CD4-positive, alpha-beta T cell treated with Interleukin-2 at 100 ng/mL for 4 hours (primary cell): ENCODE measurements at places on chromosomes 6 and 20.

DNA sequence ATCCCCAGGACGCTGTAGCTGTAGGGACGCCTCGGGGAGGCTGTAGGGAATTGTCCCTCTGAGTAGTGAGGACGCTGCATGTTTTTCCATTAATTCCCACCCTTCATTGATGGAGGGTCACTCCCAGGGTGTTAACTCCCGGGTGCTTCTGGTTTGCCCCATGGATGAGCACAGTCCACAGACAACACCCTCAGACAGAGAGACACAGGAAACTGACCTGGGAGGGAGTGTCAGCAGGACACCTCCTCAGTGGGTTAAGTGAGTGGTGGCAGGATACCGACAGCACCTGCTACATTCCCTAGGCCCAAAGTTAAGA, 53.5 kb downstream of the LINC00237 start:
- DNase-seq = no peak

GRCh38 chr6:105949869-105950268, 136.3 kb upstream of the PRDM1 start:
- DNase-seq = no peak

GRCh38 chr20:52179331-52180179, 12.0 kb downstream of the ZFP64 start:
- DNase-seq = no peak

- DNase-seq = no peak
These were observed 26.4 kb downstream of the ZFAND3 start for GRCh38 chr6:37845930-37846329.

DNA sequence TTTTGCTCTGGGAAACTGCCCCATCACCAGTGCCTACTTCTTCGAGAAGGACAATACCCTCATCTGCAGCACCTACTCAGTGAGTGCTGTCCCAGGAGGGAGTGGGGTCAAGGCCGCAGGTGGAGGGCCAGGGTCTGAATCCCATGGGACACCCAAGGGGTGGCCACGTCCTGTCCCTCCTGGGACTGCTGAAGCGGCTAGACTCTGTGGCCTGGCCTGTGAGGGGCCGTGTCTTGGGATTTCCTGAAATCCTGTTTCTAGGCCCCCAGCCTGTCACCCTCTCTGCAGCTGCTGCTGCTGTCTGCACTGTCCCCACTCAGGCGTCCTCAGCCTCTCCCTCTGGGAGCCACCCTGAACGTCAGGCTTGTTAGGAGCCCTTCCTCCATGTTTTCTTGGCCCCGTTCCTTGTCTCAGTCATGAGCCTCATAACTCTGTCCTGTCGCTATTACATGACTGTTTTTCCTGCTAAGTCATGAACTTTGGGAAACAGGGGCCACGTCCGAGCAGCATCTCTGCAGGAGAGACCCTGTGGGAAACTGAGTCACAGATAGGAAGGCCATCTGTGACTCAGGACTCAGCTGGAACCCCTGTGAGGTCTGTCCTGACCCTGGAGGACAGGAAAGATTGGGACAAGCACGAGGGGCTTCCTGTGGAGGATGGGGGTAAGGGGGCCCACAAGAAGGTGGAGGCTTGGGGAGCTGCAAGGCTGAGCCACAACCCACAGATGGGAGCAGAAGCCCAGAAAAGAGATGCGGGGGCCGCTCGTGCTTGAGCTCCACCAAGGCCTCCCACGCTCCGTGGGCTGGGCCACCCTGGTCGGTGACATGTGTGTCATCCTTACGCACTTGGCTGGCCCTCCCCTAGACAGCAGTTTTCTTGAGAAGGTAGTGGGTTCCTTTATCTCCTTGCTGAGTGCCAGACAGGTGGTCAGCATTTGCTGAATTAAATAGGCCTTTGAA, 49.9 kb downstream of the EFCAB8 start:
- DNase-seq = no peak

GRCh38 chr6:21138336-21139069, 455.0 kb upstream of the SOX4 start:
- no peak for DNase-seq

DNA sequence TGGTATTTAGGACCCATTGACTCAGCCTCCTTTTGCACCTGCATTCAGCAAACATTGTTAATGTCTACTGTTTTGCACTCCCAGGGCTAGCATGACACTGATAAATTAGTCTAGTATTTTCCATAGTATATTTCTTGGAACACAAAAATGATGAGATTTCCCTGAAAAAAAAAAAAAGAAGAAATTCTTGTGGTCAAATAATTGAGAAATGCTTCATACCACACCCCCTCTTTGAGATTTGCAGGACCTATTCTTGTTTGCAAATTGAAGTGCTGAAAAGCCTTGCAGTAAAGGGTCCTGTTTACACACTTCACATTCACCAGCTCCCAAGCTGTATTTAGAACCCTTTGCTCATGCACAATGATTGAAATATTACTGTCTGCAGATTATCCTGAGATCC, 36.3 kb upstream of the CLIC5 start:
- DNase-seq = no peak

DNA sequence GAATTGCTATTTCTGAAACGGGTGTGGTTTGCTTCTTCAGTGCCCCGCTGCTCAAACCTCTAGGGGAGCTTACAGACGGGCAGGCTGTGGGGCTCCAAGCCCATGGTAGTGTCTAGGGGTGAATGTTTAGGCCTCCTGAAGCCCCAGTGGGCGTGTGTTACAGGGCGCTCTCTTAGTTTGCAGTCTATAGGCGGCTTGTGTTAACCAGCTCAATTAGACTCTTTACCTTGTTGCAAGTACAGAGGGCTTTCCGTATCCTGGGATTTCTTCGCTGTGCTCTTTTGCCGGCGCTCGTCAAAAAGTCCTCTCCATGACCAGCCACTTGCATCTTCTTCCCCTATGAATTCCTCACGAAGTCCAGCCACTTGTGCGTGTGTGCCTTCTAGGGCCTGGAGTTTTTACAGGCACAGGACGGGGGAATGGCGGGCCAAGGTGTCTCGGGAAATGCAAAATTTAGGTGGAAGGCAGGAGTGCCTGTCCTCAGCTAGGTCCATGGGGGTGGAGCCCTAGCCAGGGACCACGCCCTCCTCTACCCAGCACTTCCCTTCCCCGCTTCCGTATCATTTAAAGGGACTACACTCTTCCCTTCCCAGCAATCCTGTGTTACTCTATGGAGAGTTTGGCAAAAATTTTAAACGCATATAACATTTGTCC, 94.5 kb downstream of the HTR1B start:
- DNase-seq = no peak

DNA sequence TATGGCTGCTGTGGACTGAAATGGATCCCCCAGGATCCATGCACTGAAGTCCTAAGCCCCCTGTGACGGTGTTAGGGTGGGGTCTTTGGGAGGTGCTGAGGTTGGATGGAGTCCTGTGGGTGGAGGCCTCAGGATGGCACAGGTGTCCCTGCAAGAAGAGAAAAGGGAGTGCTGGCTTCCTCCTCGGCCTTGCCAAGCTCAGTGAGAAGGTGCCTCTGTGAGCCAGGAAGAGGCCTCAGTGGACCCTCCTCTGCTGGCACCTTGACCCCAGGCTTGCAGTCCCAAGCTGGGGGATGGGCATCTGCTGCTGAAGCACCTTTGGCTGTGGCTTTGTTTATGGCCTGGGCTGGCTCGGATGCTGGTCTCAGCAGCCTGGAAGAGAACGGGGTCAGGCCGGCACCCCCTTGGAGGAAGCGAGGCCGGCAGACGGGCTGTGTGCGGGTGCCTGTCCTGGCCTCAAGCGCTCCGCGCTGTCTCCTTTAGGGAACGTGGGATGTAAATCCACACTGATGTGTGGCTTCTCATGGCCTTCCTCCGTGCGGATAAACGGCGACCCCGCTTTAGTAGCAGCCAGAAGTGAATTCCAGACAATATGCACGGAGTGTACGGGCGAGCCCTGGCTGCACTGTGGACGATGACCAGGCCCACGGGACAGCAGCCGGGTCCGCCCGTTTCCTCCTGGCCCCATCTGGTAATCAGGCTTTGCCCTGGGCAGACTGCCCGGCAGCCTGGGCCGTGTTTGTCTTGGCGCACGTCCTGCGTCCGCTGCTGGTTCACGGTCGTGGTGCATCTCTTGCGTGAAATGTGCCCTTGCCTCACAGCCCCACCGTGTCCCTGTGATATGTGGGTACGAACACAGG, 182.6 kb downstream of the ERMARD start:
- DNase-seq = no peak

DNA sequence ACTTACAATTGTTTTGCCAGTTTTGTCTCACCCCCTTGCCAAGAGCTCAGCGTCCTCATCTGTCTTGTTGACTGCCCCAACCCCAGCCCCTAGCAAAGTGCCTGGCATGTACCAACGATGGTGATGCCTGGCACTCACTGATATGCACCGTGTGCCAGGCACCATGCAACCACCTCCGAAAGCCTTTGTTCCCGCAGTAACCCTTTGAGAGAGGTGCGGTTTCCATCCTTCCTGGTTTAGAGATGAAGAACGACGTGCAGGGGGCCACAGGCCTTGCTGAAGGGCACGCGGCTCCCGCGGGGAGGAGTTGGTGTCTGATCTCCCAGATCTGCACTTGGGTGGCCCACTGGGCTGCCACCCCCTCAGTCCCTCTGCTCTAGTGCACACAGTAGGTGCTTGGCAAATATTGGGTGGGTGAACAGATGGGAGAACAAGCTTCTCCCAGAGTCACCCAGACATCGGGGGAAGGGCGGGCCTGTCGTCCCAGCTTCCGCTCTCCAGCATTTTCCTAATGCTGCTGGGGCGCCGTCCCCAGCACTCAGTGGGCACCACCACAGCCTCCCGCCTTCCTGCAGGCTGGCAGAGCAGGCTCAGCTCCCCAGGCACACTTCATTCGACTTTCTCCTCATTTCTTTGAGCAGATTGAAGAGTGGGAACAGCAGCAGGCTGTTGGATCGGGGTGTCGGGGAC, 35.3 kb downstream of the DLGAP4 start:
- no peak for DNase-seq

DNA sequence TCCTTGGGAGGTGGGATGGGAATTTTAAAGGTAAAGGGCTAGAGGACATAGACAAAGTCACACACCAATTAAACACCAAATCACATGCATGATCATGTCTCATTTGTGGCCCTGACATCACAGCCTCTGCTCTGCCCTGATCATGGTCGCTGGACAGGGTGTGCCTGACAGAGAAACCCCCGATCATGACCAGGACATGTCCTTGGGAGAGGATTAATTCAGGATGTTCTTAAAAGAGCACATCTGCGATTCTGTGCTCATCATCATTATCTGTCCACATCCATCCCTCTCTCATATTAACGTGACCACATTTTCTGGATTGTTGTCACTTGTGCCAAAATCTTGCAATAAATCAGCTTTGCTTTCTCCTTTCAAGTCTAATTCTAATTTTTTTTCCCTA, 7.7 kb upstream of the PBOV1 start:
- no peak for DNase-seq

GRCh38 chr6:17042422-17043147, 59.3 kb upstream of the STMND1 start:
- no peak for DNase-seq

DNA sequence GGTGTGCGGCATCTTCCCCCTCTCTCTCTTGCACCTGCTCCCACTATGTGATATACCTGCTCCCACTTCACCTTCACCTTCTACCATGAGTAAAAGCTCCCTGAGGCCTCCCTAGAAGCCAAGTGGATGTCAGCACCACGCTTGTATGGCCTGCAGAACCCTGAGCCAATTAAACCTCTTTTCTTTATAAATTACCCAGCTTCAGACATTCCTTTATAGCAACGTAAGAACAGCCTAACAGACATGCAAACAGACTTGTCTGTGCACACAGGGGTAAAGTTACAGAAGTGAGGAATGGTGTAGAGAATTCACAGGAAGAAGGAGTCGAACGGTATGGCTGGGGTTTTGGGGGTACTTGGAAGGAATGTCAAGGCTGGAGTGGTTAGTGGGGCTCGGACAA, 14.8 kb upstream of the TGM2 start:
- no peak for DNase-seq

DNA sequence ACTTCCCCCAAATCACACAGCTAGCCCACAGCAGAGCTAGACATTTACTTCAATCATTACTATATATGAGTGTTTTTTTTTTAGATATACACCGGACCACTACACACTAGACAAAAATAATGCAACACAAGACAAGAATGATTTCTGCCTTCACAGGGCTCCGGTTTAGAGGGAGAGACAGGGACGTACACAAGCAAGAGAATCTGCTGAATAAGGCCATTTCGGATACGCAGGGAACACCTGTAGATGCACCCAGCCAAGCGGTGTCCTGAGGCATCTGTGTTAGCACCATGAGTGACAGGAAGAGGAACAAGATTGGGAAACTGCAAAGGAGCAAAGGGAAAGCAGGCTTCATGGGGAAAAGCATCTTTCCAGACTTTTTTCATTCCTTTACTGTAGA, 45.7 kb downstream of the HS3ST5 start:
- DNase-seq = no peak

DNA sequence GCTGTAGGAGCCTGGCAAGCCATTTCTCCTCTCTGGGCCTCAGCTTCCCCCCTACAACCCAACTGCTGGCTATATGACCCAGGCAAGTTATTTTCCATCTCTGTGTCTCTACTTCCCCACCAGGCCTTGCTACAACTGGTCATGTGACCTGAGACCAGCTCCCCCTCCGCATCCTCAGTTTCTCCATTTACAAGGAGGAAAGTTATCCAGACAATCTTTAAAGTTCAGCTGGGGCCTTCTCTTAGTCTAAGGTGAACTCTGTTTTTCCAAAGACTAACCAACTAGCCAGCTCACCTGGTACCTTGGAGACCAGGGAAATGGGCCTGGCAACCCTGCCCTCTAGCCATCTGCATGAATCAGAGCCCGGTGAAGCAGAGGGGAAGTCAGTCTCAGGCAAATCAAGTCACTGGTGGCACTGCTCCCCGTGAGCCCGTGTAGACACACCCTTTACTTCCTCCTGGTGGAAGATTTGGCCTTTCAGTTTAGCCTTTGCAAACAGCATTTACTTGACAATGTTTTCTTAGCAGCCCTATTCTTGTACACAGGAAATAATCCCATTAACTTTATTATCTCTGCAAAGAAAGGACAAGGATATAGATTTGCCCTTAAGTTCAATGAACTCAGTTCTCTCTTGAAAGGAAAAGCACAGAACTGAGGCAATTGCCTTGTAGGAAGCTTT, 157.7 kb downstream of the VEGFA start:
- DNase-seq = no peak

GRCh38 chr20:39799366-39799965, 837.3 kb downstream of the DHX35 start:
- no peak for DNase-seq

DNA sequence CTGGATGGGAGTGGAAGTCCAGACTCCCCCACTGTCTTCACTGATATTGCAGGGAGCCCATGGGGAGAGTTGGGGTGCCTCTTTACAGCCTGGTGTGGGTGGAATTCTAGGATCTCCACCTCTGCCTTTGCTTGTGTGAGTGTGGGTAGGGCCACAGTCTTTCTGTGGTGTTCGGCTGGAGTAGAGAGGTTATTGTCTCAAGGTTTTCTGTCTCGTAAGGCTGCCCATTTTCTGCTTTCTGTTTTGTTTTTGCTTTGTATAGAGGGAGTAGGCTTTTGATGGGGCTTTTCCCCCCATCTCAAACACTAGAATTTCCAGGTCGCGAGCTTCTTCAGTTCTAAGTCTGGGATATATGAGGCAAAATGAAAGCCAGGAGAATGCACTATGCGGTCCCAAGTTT, 40.4 kb upstream of the ELMO2 start:
- no peak for DNase-seq

DNA sequence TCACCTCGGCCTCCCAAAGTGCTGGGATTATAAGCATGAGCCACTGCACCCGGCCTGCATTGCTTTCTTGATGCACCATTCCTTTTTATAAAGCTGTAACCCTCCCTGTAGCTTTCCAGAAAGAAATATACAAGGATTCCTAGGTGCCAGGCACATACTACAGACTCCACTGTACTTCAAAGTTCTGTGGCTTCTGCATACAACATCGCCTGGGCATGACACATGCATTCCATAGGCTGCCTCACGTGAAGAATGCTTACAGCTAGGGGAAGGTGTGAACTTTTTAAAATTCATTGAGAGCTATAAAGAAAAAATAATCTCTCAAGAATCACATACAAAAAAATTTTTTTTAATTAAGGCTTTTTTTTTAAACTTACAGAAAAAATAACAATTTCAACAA, 50.2 kb downstream of the TRAM2 start:
- DNase-seq = no peak
